ENCODE measurements at places on chromosomes 7 and 10.
A peak's percentile ranks its signal among the peaks of the same experiment; 100 is the strongest.

- DNase-seq = no peak
Measured at GRCh38 chr7:69419934-69420333, 178.3 kb upstream of the AUTS2 start.

- no peak for DNase-seq
Measured at GRCh38 chr10:1213252-1214070, 157.3 kb downstream of the WDR37 start.

DNA sequence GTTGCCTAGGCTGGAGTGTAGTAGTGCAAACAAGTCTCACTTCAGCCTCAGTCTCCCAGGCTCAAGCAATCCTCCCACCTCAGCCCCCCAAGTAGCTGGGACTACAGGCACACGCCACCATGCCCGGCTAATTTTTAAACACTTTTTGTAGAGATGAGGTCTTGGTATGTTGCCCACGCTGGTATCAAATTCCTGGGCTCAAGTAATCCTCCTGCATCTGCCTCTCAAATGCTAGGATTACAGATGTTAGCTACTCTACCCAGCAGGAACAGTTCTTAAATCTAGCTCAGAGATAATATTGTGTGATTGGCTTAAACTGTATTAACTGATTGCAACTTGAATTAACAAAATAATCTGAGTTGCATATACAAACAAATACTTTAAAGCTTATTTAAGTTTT is 82.9 kb downstream of the CDK14 start:
- DNase-seq = no peak

DNA sequence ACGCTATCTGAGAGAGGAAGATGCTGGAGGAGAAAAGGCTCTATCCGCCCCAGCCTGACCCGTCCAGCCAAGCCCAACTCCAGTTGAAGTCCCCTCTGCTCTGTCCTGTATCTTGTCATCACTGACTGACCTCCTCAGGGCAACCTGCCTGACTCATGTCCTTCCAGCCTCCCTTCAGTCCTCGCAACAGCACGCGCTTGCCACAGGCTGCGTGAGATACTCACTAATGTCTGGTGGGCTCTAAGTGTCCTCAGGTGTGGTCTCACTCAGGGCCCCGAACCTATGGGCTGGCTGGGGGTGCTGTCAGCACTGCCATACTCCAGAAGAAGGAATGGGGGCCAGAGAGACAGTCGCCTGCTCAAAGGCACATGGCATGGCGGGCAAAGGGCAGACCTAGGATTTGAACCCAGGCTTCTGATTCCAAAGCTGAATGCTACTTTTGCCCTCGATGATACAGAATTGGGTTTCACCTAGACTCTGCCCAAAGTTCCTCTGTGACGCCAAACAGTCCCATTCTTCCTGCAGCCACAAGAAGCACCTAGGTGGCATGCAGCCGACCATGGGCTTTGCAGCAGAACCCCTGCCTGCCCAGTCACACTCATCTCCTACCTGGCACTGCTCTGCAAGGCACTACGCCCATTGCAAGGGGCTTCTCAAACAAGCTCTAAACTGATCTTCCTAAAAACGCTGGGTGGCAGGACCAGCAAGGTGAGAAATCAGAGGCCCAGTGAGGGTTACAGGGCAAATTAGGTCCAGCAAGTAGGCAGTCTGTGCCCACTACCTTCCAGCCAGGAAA is 8.5 kb downstream of the FAM53B start:
- no peak for DNase-seq

DNA sequence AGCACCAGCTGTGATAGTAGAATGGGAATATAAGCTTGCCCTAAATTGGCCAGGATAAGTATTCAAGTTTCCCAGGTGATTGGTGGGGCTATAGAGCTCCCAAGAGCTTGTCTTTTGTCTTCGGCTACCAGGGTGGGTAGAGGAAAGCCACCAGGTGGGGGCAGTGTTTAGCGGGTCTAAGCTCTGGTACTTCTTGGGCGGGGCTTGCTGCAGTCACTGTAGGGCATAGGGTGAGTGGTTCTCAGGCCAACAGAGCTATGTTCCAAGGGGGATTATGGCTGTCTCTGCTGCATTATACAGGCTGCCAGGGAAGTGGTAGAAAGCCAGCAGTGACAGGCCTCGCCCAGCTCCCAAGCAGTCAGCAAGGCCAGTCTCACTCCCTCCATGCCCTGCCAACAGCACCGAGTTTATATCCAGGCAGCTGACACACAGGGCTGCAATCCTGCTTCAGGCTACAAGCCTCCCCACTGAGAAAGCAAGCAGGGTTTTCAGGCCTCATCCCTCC is 110.7 kb downstream of the ZNF467 start:
- no peak for DNase-seq

- no peak for DNase-seq
Measured at GRCh38 chr7:81637534-81637933, 132.3 kb downstream of the HGF start.

- no peak for DNase-seq
Measured at GRCh38 chr10:59833810-59834209, 72.5 kb downstream of the CCDC6 start.

DNA sequence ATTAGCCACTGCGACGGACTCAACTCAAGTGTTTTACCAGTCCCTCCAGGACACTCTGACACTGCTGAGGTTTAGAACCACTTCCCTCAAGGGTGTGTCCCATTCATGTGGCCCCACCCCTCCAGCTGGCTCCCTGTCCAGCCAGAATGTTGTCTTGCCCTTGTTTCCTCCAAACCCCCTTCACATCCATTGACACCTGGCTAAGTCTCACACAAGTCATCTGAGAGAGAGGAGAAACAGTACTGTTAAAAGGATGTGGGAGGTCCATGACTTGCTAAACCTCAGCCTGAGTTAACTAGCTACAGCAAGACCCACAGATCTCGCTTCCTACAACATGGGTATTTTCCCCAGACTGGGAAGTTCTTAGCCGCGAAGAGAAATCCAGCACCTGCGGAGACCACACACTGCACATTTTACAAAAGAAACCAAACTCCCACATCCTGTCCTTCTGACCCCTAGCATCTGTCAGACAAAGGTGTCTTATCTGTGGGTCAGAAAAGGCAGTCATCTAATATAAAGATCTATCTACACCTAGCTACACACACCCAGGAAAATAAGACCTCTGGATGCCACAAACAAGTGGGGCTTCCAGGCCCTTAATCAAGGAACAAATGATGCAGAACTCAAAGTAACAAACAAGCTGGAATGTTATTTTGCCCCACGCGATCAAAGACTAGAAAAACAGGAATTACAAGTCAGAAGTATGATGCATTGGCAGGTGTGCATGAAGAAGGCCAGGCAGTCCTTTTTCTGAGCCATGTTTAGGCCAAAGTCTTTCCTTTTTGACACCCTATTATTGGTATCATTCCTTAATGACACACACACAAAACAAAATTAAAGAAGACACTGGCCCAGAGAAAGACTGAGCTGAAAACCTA is 13.9 kb downstream of the OSBPL3 start:
- DNase-seq = no peak

GRCh38 chr7:77258593-77258992 is 59.0 kb upstream of the FGL2 start:
- DNase-seq = no peak

- no peak for DNase-seq
Measured at GRCh38 chr7:77753173-77753572, 45.1 kb downstream of the TMEM60 start.

- DNase-seq = no peak
Measured at GRCh38 chr10:132252412-132252811, 55.3 kb downstream of the STK32C start.

DNA sequence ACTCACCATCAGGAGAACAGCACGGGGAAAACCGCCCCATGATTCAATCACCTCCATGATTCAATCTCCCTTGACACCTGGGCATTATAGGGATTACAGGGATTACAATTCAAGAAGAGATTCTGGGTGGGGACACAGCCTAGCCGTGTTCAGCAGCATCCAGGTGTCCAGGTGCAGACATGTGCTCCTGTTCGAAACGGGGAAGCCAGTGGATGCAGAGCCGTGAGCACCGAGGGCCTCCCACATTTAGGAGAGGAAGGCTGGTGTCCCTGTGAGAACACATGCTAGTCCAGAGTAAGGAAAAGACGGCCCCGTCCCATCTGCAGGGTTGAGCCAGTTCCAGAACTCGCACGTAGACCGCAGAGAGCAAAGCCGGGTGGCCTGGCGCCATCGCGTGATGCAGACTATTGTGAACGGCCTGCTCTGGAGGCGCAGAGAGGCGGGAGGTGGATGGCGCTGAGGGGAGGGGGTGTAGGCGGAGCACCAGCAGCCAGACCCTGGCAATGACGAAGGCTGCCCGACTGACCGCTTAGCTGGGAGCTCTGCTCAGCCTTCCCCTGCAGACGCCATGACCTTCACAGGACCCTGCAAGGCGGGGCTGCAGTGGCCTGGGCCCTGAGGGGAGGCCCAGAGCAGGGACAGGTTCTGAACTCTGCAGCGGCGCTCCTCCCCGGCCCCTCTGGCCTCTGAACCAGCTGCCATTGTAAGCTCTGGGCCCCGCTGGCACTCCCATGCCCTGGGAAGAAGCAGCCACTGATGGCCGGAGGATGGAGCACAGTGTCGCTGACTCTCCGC is 141.6 kb upstream of the TCERG1L start:
- DNase-seq = no peak

- DNase-seq = no peak
Measured at GRCh38 chr10:118551535-118552100, 43.8 kb downstream of the PRLHR start.

DNA sequence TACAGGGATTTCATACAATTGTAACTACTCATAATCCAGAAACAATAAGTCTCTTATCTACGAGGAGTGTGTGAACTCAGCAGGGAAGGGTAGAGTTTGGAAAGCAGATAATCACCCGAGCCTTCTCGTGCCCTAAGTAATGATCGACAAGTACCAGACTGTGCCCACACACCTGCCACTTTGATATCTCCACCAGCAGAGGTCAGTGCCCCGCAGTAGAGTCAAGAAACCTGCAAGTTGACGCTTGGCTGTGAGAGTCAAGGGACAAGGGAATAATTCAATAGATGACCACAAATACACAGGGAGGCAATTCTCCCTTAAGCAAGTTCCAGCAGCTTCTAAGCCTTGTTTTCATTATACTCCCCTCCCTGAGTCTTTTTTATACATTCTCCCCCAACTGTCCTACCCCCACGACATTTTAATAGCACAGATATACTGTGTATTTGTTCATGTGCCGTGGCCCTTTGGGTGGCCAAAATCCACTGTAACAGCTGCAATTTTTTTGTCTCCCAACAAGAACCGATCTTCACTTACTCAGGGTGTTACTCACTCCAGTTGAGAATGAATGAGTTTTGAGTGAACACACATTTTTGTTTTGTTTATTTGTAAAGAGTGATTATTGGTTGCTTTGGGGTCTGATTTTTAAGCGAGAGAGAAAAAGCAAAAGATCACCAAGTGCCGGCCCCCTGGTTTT is 106.9 kb upstream of the RHEB start:
- no peak for DNase-seq

- DNase-seq = no peak
Measured at GRCh38 chr7:218896-219580, 26.7 kb downstream of the FAM20C start.

GRCh38 chr10:132192076-132192975 is 5.6 kb downstream of the DPYSL4 start:
- DNase-seq = no peak

- no peak for DNase-seq
Measured at GRCh38 chr10:21047511-21047910, 150.4 kb upstream of the NEBL start.

GRCh38 chr10:88100281-88100680 is 236.9 kb downstream of the PTEN start:
- DNase-seq = no peak

DNA sequence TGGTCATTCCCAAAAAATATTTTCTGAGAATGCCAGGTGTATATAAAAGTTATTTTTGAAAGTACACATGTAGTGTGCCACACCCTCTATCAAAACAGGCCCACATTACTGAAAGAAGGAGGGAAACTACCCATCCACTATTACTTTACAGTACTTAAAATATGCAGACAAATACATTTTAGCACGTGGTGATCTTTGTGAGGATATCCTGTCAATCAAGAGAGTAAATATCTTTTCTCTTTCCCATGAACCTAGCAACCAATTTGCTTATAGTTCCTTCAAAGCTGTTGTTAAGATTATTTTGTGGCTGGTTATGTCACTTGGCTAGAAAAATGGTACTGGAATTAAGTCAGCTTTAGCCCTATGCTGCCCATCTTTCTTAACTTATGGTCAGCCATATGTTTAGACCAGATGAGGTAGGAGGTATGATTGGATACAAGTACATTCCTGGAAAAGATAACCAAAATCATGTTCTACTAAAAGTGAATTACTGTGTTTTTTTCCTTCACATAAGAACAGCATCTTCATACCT is 70.1 kb downstream of the AUTS2 start:
- no peak for DNase-seq

- no peak for DNase-seq
Measured at GRCh38 chr10:118873091-118873737, 118.4 kb upstream of the CACUL1 start.

GRCh38 chr10:117509573-117509972 is 33.0 kb upstream of the EMX2 start:
- DNase-seq = no peak

DNA sequence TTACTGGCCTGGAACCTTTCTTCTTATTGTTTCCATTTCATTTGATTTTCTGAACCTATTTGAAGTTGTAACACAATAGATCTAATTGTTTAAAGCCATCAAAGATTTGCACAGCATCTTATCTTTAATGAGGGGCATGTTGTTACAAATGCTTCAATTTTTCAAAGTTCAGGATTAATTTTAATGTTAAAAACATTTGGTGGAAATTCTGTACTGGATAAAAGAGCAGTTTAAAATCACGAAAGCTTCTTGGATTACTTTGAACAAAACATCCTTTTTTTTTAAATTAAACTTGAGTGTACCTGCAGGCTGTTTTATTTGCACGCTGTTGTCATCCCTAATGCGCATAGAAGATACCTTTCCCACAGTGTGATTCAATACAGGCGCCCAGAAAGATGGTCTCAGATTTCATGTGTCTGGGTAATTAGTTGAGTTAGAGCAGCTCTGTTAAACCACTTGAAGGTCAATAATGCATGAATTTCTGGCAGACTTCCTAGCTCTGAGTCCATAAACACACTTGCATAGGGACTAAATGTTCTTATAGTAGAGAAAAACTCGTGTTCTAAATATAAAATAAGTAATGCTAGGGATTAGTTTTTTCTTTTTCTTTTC is 29.3 kb upstream of the DDX50 start:
- peak; percentile 47 for DNase-seq

Measured in AG09309 (cell line).